Brain (organoid and tissue), 16 donors: ENCODE measurements at places on chromosomes 6 and 20. TPM values are rescaled to one million over a fixed set of nuclear protein-coding genes. Genes with fewer than 3 reads are reported as not detected.

Gene SLC35D3
- 6.1 TPM for polyA plus RNA-seq

Gene KHDC3L
- polyA plus RNA-seq, result not detected

Gene BPIFB2
- not detected for polyA plus RNA-seq

Gene TRIM31
- not detected for polyA plus RNA-seq

Gene C20orf202
- polyA plus RNA-seq, result 0.27 TPM

Gene NR2E1
- polyA plus RNA-seq, result 3.0 TPM

Gene TAB2
- 33.5 TPM for polyA plus RNA-seq

Gene ZDHHC14
- 15.6 TPM for polyA plus RNA-seq

Gene VGLL2
- polyA plus RNA-seq, result not detected

Gene LGSN
- 5.6 TPM for polyA plus RNA-seq

Gene HAO1
- not detected for polyA plus RNA-seq

Gene OR2H2
- polyA plus RNA-seq, result not detected

Gene SLC22A2
- 0.58 TPM for polyA plus RNA-seq

Gene PCK1
- 0.70 TPM for polyA plus RNA-seq

Gene EPB41L1
- polyA plus RNA-seq, result 87.6 TPM

Gene SFTA2
- polyA plus RNA-seq, result not detected

Gene MCCD1
- polyA plus RNA-seq, result not detected

Gene DLK2
- 1.9 TPM for polyA plus RNA-seq

Gene ASXL1
- polyA plus RNA-seq, result 31.8 TPM
